Fibroblast of skin of right biceps (primary cell): ENCODE measurements at places on chromosomes 3 and 15.

GRCh38 chr15:46297766-46298165, 662.9 kb downstream of the SQOR start:
- DNase-seq = no peak

- no peak for DNase-seq
These were observed 74.5 kb downstream of the RAB7A start for GRCh38 chr3:128800241-128801187.

GRCh38 chr3:23071758-23072157, 131.4 kb upstream of the UBE2E2 start:
- no peak for DNase-seq

- no peak for DNase-seq
These were observed 34.7 kb downstream of the FNDC3B start for GRCh38 chr3:172074032-172074431.

DNA sequence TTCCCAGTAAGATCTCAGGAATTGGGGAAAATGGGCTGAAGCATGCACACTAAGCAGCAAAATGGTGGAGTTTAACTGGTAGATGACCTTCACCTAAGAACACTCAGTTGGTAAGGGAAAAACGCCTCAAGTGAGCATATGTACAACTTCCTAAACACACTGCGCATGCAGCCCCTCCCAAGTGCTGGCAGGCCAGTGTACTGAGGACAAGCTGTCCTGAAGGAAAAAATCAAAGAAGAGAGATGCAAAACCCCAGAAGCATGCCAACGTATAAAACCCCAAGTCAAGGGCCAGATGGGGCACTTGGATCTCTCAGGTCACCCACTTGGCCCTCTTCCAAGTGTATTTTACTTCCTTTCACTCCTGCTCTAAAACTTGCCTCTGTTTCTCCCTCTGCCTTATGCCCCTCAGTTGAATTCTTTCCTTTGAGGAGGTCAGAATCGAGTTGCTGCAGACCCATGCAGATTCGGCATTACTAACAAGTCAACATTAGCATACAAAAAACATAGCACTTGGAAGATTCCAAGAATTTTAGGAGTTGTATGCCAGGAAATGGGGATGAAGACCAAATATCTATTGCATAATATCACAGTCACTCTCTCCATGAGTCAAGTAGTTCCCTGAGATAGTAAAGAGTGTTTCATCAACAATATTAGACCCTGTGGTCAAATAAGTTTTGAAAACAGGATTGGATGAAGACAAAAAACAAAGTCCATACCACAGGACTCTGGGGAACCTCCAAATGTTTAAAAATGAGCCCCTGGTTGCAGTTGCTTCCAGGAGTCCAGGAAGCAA, 10.8 kb upstream of the FYCO1 start:
- peak; percentile 88 for DNase-seq

DNA sequence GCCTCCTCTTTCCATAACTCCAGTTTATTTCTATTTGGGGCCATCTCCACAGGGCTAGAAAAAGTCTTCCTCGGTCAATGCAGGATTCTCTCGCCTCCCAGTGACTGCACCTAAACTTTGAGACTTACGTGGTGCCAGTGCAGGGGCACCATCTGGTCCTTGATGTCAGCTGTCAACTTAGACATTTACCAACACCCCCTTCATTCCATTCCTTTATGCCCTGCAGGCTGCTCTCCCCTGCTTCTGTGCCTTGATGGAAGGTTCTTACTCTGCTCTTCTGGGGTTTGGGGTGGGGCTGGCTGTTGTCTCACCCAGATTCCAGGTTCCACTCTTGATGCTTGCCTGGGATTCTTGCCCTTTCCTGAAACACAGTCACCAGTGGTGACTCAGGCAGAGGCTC, 101.8 kb downstream of the ST8SIA2 start:
- DNase-seq = peak; percentile 23

DNA sequence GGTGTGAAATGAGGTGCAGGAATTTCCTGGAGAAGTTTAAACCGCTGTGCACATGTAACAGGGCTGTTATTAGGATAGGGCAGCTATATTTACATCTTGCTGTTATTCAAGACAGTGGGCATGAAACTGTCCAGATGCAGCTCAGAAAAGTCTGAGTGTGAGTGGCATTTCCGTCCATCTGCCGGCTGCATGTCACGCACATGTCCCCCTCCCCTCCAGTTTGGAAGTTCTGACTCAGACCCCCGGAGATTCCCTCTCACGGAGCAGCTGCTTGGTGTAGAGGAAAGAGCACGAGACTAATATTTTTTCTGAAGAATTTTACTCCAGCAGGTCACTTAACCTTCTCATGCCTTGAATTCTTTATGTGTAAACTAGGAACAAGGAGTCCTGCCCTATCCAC, 69.8 kb downstream of the FEM1B start:
- DNase-seq = peak; percentile 80
